Right cardiac atrium (tissue), 5 donors: ENCODE measurements at places on chromosomes 11 and 22. TPM values are rescaled to one million over a fixed set of nuclear protein-coding genes. Genes with fewer than 3 reads are reported as not detected.

DNA sequence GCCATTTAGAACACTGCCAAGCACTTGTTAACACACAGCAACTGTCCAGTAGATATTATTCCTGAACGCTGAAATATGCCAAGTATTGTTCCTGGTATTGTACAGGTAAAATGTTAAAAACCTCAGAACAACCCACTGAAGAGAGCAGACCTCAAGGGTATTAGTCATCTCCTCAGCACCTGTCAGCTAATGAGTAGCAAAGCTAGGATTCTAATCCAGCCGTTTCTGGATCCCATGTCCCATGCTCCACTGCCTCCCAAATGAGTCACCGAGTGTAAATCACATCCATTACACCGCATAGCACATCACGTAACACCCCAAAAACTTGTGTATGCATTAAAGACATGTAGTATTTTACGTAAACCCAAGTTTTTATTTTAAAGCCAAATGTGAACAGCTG, 705.4 kb upstream of the TENM4 start:
- DNase-seq: no peak

DNA sequence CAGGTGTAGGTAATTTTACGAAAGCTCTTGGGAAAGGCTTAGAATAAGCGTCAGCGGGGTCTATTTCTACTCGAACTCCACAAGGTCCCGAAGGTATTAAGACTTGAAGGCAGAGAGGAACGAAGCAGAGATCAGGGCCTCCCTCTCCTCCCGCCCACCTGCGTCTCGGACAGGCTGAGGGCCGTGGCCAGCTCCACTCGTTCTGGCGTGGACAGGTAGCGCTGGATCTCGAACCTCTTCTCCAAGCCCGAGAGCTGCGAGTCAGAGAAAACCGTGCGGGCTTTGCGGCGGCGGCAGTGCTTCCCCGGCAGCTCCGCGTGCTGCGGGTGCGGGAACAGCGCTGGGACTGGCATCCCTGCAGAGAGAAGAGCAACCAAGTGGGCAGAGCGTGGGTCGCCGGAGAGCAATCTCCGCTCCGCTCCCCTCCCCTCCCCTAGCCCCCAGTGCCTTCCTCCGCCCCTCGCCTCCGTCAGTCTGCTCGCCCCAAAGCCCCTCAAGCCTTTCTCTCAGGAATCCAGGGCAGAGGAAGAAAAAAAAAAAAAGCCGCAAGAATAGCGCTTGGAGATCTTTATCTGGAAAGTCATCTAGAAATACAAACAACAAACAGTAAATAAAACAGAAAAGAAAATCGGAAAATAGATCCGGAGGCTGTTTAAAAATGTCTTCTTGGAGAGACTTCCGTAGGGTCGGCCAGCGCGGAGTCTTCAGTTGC, 2.4 kb downstream of the BSX start:
- DNase-seq: no peak

- DNase-seq: peak; percentile 46
Measured at GRCh38 chr11:85809863-85810262, 1.1 kb downstream of the SYTL2 start.

GRCh38 chr11:100830978-100831732, 144.1 kb downstream of the ARHGAP42 start:
- no peak for DNase-seq

- no peak for DNase-seq
Measured at GRCh38 chr11:120863359-120863758, 160.5 kb upstream of the TBCEL start.

- no peak for DNase-seq
Measured at GRCh38 chr22:50298266-50298637, 9.2 kb downstream of the PLXNB2 start.

GRCh38 chr11:19436932-19437331, 196.2 kb upstream of the E2F8 start:
- no peak for DNase-seq

DNA sequence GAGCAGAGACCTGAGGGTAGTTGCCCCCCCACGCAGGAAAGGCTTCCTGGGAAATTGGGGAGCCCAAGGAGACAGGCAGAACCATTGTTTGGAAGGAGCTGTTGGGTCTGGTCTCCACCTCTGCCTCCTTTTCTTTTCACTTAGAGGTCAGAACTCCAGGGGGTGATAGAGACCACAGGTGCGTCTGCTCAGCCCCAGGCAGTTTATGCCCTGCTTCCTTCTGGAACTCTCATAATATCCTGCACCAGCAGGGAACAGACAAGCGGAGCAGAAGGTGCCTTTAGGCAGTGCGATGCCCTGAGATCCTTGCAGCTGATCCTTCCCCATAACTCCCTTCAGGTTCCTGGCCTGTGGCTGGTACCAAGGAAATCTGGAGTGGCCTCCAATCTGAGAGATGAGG, 120.2 kb downstream of the NECTIN1 start:
- no peak for DNase-seq

- no peak for DNase-seq
Measured at GRCh38 chr11:134761926-134762247, 349.8 kb upstream of the B3GAT1 start.

DNA sequence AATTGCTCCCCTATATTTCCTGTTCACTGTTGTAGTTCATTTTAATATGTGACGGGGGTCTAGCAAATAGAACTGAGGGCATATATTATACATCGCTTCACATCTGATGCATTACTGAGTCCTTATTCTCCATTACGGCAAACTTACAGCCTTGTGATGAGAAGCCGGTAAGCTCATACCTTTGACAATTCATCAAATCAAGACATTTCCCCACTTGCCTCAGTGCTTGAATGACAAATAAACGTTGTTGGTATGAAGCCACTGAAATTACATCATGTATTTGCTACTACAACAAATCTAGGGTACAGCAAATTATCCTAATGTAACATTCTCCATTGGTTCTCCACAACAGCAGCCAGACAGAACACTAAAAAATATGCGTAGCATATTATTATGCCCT, 1999.8 kb downstream of the LRRC4C start:
- DNase-seq: no peak

- no peak for DNase-seq
Measured at GRCh38 chr11:34036456-34036855, 15.1 kb upstream of the CAPRIN1 start.

The OTOG gene
- total RNA-seq: not detected

The MAP6 gene
- total RNA-seq: 8.5 TPM

The C11orf87 gene
- total RNA-seq: 0.17 TPM
